Activated CD4-positive, alpha-beta T cell treated with anti-CD3 and anti-CD28 coated beads, Interleukin-2, amount 10 ng/mL, durations not matched to agents 7 days and 5 days (primary cell): ENCODE measurements at places on chromosomes 16 and 17. TPM values are rescaled to one million over a fixed set of nuclear protein-coding genes. Genes with fewer than 3 reads are reported as not detected.

Gene STAC2
- total RNA-seq = not detected

Gene TMC7
- total RNA-seq = not detected

GRCh38 chr17:16120937-16121336, 94.4 kb downstream of the NCOR1 start:
- no peak overlapping the region for H3K27ac ChIP-seq
- H3K4me3 ChIP-seq = no peak overlapping the region
- H3K4me1 ChIP-seq = no peaks in the 10 kb centered on the region
- H3K36me3 ChIP-seq = peaks cover 64% of the 10 kb centered on the region
- no peak for DNase-seq
- no peaks in the 10 kb centered on the region for H3K27me3 ChIP-seq

Gene GFAP
- total RNA-seq = not detected

- no peak overlapping the region for H3K27ac ChIP-seq
- DNase-seq = no peak
- H3K36me3 ChIP-seq = no peaks in the 10 kb centered on the region
- no peak overlapping the region for H3K4me3 ChIP-seq
- no peaks in the 10 kb centered on the region for H3K27me3 ChIP-seq
These were observed 294.6 kb upstream of the HSBP1 start for GRCh38 chr16:83513008-83513755.

- H3K4me1 ChIP-seq = no peaks in the 10 kb centered on the region
- DNase-seq = no peak
- no peak overlapping the region for H3K27ac ChIP-seq
These were observed 76.4 kb downstream of the GPR139 start for GRCh38 chr16:19997264-19997663.

DNA sequence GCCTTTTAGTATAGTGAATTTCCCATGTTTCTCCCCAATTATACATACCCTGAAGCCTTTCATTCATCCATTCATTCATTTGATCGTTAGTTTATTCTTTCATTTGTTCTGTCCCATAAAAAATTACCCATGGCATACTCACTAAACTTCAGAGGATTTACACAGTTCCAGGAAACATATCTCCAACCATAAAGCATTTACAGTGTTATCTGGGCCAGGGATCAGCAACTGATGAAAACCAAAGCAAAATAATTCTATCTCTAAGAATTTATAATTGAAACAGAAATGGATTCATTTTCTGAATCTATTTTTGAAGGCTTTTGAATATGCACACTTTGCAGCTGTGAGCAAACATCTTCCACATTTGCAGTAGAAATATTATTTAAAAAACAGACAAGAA, 547.7 kb downstream of the KCNJ2 start:
- DNase-seq = no peak
- no peaks in the 10 kb centered on the region for H3K27me3 ChIP-seq
- no peaks in the 10 kb centered on the region for H3K36me3 ChIP-seq
- H3K27ac ChIP-seq = no peak overlapping the region

Gene NPW
- 0.42 TPM for total RNA-seq

- DNase-seq = no peak
- H3K4me3 ChIP-seq = no peak overlapping the region
- H3K27me3 ChIP-seq = peaks cover 10% of the 10 kb centered on the region
- H3K4me1 ChIP-seq = no peaks in the 10 kb centered on the region
These were observed 46.9 kb upstream of the DLX4 start for GRCh38 chr17:49922095-49922494.

GRCh38 chr17:44221862-44222111, 2.3 kb upstream of the UBTF start:
- peaks cover 25% of the 10 kb centered on the region for H3K36me3 ChIP-seq
- H3K27me3 ChIP-seq = no peaks in the 10 kb centered on the region
- peaks cover 15% of the 10 kb centered on the region for H3K4me1 ChIP-seq

Gene TPPP3
- not detected for total RNA-seq

DNA sequence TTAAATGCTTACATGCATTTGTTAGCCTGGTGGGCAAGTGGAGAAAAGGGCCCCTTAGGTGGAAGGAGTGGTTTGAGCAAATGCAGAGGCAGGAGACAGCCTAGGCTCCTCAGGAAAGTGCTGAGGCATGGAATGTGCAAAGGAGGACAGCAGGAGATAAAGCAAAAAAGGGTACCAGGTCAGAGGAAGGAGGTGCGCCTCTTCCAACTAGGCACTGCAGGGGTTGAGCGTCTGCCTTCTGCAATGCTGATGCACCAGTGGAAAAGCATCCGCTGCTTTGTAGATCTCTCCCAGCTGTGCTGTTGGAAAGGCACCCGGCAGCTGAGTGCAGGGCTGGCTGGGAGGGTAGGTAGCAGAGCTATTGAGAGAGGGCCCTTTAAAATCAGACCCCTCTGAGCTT, 287.0 kb upstream of the XYLT1 start:
- H3K27me3 ChIP-seq = peaks cover 4% of the 10 kb centered on the region
- H3K4me3 ChIP-seq = no peak overlapping the region
- no peaks in the 10 kb centered on the region for H3K4me1 ChIP-seq
- H3K27ac ChIP-seq = no peak overlapping the region
- no peaks in the 10 kb centered on the region for H3K36me3 ChIP-seq
- no peak for DNase-seq

Gene LPO
- total RNA-seq = not detected

Gene DPEP3
- total RNA-seq = 0.10 TPM

Gene PRCD
- total RNA-seq = not detected
